ENCODE measurements at places on chromosomes 3 and 15. TPM values are rescaled to one million over a fixed set of nuclear protein-coding genes. Genes with fewer than 3 reads are reported as not detected.

Gene CCDC39
- not detected for total RNA-seq

Gene CCDC191
- total RNA-seq: 1.7 TPM

Gene KIF23
- 73.7 TPM for total RNA-seq

Gene LRRIQ4
- total RNA-seq: not detected

Gene IQCH
- total RNA-seq: 3.5 TPM

Gene PHC3
- 16.0 TPM for total RNA-seq

Gene CD200
- total RNA-seq: not detected

Gene GPR160
- 2.2 TPM for total RNA-seq

Gene PP2D1
- total RNA-seq: not detected

Gene LOXL1
- 0.59 TPM for total RNA-seq

Gene GOLGA6A
- 0.08 TPM for total RNA-seq

Gene CKMT1B
- total RNA-seq: 3.4 TPM

Gene FETUB
- total RNA-seq: 0.26 TPM

Gene PRTG
- 9.6 TPM for total RNA-seq

Gene IRAK2
- 32.0 TPM for total RNA-seq

Gene POPDC2
- total RNA-seq: 0.78 TPM

Gene PSTPIP1
- total RNA-seq: not detected

Gene GRAMD1C
- not detected for total RNA-seq

Gene RHCG
- total RNA-seq: 33.0 TPM

Gene NEK10
- total RNA-seq: 1.1 TPM

Gene ZPLD1
- total RNA-seq: 0.08 TPM

Gene GP5
- total RNA-seq: not detected

Gene THAP10
- 4.8 TPM for total RNA-seq

Gene RFC4
- total RNA-seq: 67.7 TPM

Gene EPHB3
- 0.23 TPM for total RNA-seq

Gene SMCO1
- not detected for total RNA-seq

Gene VWA5B2
- total RNA-seq: 0.44 TPM

Gene SECISBP2L
- 8.3 TPM for total RNA-seq

Gene MCF2L2
- not detected for total RNA-seq

Gene IL5RA
- total RNA-seq: not detected

Gene CCDC71
- total RNA-seq: 14.9 TPM

Gene NOX5
- 0.30 TPM for total RNA-seq

Gene PIF1
- total RNA-seq: 17.4 TPM

Gene ZNF860
- 1.2 TPM for total RNA-seq

Gene CCPG1
- total RNA-seq: 40.6 TPM

Gene CTXN2
- total RNA-seq: not detected

Gene LNP1
- 0.66 TPM for total RNA-seq

Gene NIT2
- 87.7 TPM for total RNA-seq

Gene CPNE9
- 0.10 TPM for total RNA-seq

Gene KCNAB1
- not detected for total RNA-seq

Gene SCAANT1
- not detected for total RNA-seq

Gene BLM
- 14.8 TPM for total RNA-seq

Gene ALS2CL
- 6.3 TPM for total RNA-seq

Gene ANKDD1A
- 1.5 TPM for total RNA-seq

Gene GOLGA6B
- total RNA-seq: not detected

Gene FRMD4B
- total RNA-seq: 1.3 TPM

Gene GOLGA8J
- not detected for total RNA-seq

Gene RTP3
- total RNA-seq: not detected

Gene ZFAND6
- 108 TPM for total RNA-seq

Gene GABRR3
- total RNA-seq: not detected

Gene ADAMTS9
- 0.87 TPM for total RNA-seq

Gene GASK1A
- not detected for total RNA-seq

Gene GATM
- 2.2 TPM for total RNA-seq

Gene GHRL
- total RNA-seq: not detected
